HCT116 (cell line): ENCODE measurements at places on chromosomes 16 and 17. TPM values are rescaled to one million over a fixed set of nuclear protein-coding genes. Genes with fewer than 3 reads are reported as not detected.

DNA sequence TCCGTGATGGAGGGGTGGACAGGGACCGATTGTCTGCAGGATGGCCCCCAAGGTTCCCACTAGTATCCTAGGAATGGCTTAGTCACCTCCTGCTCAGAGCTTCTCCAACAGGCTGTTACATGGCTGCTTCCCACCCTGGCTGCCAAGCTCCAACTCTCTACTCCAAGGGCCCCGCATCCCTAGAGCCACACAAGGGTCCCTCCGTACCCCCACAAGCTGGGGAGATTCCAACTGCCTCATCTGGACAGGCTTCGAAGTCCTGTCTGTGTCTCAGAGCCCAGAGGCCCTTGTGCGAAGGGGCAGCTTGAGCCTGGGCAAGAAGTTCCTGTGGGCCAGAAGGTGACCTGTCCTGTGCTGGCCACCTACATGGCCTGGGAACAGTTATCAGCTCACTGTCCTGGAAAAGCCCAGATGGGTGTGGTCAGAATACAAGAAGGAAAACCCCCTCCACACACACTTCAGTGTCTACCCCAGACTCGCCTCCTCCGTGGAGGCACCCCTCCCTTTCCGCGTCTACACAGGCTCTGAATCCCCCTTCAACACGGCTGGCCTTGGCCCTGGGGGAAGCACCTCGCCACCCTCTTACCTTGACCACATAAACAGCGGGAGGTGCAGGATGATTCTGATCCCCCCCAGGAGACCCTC is 586 bp downstream of the MEAK7 start:
- H3K4me1 ChIP-seq, result peaks cover 61% of the 10 kb centered on the region
- DNase-seq, result no peak
- peaks cover 9% of the 10 kb centered on the region; the same call in 1 of the 2 replicates for H3K36me3 ChIP-seq
- peak overlapping the region; percentile 82; the same call in 1 of the 2 replicates for H3K27ac ChIP-seq
- peak overlapping the region; percentile 98 for H3K4me3 ChIP-seq
- no peaks in the 10 kb centered on the region for H3K27me3 ChIP-seq

GRCh38 chr16:7746941-7747340 is 414.3 kb downstream of the RBFOX1 start:
- H3K4me1 ChIP-seq, result no peaks in the 10 kb centered on the region
- DNase-seq, result no peak
- H3K27me3 ChIP-seq, result no peaks in the 10 kb centered on the region
- H3K4me3 ChIP-seq, result no peak overlapping the region
- H3K36me3 ChIP-seq, result no peaks in the 10 kb centered on the region

- no peaks in the 10 kb centered on the region for H3K27me3 ChIP-seq
- DNase-seq, result no peak
- peaks cover 40% of the 10 kb centered on the region for H3K36me3 ChIP-seq
- no peak overlapping the region for H3K4me3 ChIP-seq
- no peak overlapping the region for H3K27ac ChIP-seq
Measured at GRCh38 chr17:47982645-47983390, 11.9 kb downstream of the CDK5RAP3 start.

DNA sequence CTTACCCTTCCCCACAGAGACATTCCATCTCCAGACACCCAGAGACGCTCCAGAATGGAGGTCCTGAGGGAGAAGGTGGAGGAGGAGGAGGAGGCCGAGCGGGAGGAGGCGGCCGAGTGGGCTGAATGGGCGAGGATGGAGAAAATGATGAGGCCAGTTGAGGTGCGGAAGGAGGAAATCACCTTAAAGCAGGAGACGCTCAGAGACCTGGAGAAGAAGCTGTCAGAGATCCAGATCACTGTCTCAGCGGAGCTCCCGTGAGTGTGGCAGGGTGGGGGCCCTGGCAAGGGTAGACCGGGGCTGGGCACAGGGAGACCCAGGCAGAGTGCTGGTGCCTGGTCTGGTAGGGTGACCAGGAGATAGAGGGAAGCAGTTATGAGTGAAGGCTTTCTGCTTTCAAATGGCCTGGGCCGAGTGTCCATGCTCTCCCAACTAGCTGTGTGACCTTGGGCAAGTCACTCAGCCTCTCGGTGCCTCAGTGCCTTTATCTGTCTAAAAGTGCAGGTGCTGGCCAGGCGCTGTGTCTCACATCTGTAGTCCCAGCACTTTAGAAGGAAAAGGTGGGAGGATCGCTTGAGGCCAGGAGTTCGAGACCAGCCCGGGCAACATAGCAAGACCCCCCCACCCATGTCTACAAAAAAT is 3.4 kb downstream of the DRC7 start:
- no peaks in the 10 kb centered on the region for H3K36me3 ChIP-seq
- no peak overlapping the region for H3K4me3 ChIP-seq
- H3K27me3 ChIP-seq, result no peaks in the 10 kb centered on the region
- no peak for DNase-seq
- H3K4me1 ChIP-seq, result peaks cover 4% of the 10 kb centered on the region; the same call in 1 of the 2 replicates
- no peak overlapping the region for H3K27ac ChIP-seq

DNA sequence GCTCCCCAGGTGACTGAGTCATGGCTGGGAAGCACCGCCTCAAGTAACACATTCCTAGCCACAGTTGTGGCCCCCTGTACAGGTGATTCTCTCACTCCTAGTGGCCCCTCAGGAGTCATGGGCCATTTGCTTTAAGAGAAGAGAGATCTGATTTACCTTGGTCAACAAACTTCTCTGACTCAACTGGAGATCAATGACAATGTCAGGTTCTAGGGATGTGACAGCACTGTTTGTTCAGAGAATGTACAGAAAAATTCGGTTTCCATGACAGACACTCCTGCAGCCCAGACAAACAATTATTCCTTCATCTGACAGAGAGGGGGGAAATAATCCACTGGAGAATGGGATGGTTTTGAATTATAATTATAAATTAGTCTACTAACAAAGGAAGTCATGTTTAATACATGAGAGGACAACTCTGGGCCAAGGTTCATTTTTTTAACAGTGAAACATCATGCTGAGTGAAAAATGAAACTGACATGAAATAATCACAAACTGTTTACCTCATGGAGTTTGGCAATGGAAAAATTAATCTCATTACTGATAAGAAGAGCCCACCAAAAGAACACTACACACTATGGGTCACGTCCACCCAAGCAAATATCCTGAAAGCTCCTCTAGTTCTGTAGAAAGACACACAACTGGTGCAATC is 9.7 kb downstream of the ERN1 start:
- H3K27ac ChIP-seq, result no peak overlapping the region
- no peak overlapping the region for H3K4me3 ChIP-seq
- no peak for DNase-seq
- no peaks in the 10 kb centered on the region for H3K36me3 ChIP-seq
- no peaks in the 10 kb centered on the region for H3K27me3 ChIP-seq
- H3K4me1 ChIP-seq, result no peaks in the 10 kb centered on the region

- no peak for DNase-seq
- H3K4me3 ChIP-seq, result no peak overlapping the region
- H3K36me3 ChIP-seq, result no peaks in the 10 kb centered on the region
- H3K27ac ChIP-seq, result no peak overlapping the region
- H3K4me1 ChIP-seq, result no peaks in the 10 kb centered on the region
Measured at GRCh38 chr16:12184419-12184917, 207.9 kb downstream of the SNX29 start.

GRCh38 chr16:2194852-2195321 is 1.5 kb downstream of the CASKIN1 start:
- H3K4me3 ChIP-seq, result no peak overlapping the region
- H3K36me3 ChIP-seq, result no peaks in the 10 kb centered on the region
- H3K27ac ChIP-seq, result no peak overlapping the region; the same call in 1 of the 2 replicates
- no peaks in the 10 kb centered on the region for H3K27me3 ChIP-seq
- H3K4me1 ChIP-seq, result peaks cover 5% of the 10 kb centered on the region
- DNase-seq, result no peak

GRCh38 chr17:28551421-28552175 is 826 bp downstream of the UNC119 start:
- H3K36me3 ChIP-seq, result peaks cover 13% of the 10 kb centered on the region
- H3K4me3 ChIP-seq, result peak overlapping the region; percentile 81
- no peak for DNase-seq
- H3K27me3 ChIP-seq, result no peaks in the 10 kb centered on the region
- H3K27ac ChIP-seq, result no peak overlapping the region

DNA sequence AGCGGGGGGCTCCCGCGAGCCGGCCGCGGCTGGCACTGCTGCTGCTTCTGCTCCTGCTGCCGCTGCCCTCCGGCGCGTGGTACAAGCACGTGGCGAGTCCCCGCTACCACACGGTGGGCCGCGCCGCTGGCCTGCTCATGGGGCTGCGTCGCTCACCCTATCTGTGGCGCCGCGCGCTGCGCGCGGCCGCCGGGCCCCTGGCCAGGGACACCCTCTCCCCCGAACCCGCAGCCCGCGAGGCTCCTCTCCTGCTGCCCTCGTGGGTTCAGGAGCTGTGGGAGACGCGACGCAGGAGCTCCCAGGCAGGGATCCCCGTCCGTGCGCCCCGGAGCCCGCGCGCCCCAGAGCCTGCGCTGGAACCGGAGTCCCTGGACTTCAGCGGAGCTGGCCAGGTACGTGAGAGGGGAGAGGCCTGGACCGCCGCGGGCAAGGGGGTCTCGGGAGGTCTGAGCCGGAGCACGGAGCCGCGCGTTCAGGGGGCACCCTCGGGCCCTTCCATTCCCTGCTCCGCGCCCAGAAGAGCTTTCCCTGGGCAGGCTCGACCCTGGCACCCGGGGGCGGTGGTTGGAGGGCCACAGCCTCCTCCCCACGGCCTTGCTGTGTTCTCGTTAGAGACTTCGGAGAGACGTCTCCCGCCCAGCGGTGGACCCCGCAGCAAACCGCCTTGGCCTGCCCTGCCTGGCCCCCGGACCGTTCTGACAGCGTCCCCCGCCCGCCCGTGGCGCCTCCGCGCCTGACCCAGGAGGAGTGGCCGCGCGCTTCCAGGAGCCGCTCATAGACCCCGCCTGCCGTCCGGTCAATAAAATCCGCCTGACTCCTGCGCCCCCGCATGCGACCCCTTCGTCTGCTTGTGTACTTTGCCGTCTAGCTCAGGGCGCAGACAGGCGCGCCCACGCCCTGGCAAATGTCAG is 591 bp downstream of the NPW start:
- H3K36me3 ChIP-seq, result no peaks in the 10 kb centered on the region
- H3K27me3 ChIP-seq, result no peaks in the 10 kb centered on the region
- H3K27ac ChIP-seq, result peak overlapping the region; percentile 93
- no peak for DNase-seq

DNA sequence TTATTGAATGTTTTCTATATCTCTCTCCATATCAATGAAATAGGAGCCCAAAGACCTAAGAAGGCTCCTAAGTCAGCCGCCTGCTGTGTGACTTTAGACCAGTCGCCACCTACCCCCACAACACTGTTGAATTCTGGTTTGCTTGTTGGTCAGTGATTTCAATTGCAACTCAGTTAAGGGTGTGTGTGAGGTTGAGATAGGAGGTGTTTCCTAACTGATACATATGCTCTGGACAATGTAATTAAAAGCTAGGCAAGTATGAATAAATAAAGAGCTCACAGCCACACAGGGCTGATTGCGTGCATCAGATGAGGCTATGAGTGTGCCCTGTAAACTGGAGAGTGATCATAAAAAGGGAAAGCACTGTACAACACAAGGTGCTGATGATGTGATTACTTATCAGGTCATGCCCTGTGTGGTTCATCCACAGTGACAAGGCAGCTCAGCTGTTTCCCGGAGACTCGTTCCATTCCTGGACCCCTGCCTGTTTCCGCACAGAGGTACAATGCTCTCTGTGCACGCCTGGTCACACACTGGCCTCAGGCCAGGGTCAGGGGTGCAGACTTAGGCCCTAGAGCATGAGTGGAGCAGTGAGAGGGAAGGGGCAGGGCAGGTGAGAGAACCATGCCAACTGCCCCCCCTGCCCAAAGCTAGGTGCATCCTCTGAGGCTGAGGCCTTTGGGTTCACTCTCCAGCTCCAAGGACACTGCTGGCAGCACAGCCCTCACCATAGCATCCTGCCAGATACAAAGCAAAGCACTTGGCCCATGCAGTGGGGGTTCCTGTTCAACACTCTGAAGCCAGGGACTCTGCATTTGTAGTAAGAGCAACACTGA is 3.3 kb upstream of the KRT35 start:
- no peak overlapping the region for H3K4me3 ChIP-seq
- H3K36me3 ChIP-seq, result no peaks in the 10 kb centered on the region
- H3K4me1 ChIP-seq, result no peaks in the 10 kb centered on the region; the same call in 1 of the 2 replicates
- H3K27me3 ChIP-seq, result no peaks in the 10 kb centered on the region

DNA sequence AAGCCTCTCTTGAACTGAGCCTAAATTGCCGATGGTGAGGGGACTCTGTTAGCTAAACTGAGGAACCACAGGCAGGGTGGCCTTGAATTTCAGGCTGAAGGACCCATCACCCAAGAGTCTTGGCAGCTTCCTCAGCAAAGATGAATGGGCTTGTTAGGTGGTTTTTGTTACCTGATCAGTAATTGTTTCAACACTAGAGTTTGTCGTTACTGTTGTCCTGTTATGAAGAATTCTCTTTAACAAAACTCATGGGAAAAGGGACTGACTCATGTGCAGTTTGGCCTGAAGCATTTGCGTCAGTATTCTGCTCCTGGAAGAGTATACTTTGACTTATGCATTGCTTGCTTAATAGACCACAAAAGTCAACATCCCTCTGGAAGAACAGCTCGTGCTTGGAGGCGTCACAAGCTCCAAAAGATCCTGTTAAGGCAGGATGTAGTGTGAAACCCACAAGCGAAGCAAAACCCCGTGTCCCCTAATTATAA is 206.0 kb downstream of the IRX3 start:
- DNase-seq, result no peak
- no peak overlapping the region for H3K4me3 ChIP-seq
- H3K36me3 ChIP-seq, result no peaks in the 10 kb centered on the region
- H3K27ac ChIP-seq, result no peak overlapping the region

DNA sequence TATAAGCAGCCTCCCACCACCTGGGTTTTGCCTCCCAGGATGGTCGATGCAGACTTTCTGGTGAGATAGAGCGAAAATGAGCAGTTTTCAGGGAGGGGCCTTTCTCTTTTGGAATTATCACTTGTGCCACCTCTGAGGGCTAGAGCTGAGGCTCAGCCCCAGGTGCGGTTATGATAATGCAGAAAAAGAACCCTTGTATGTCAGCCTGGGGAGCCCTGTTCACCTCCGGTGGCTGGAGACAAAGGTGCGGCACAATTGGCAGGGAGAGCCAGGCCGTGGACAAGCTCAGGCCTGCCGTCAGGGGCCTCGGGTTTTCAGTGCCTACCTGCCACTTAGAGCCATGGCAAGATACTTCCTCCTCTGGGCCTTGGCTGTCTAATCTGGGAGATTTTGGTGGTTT is 4.4 kb downstream of the SCPEP1 start:
- H3K4me1 ChIP-seq, result peaks cover 6% of the 10 kb centered on the region; the same call in 1 of the 2 replicates
- no peak overlapping the region for H3K4me3 ChIP-seq
- no peak for DNase-seq
- no peaks in the 10 kb centered on the region for H3K36me3 ChIP-seq
- no peaks in the 10 kb centered on the region for H3K27me3 ChIP-seq
- H3K27ac ChIP-seq, result no peak overlapping the region

GRCh38 chr17:9783050-9783449 is 8.3 kb downstream of the DHRS7C start:
- no peak overlapping the region for H3K4me3 ChIP-seq
- no peak overlapping the region for H3K27ac ChIP-seq
- H3K36me3 ChIP-seq, result no peaks in the 10 kb centered on the region
- peaks cover 21% of the 10 kb centered on the region; the same call in 1 of the 2 replicates for H3K27me3 ChIP-seq

COQ9 gene
- total RNA-seq, result 62.7 TPM

HOXB1 gene
- total RNA-seq, result not detected

NECAB2 gene
- total RNA-seq, result 0.61 TPM

BAIAP3 gene
- total RNA-seq, result 44.7 TPM

NPIPA5 gene
- total RNA-seq, result 9.3 TPM

ZNF764 gene
- total RNA-seq, result 9.1 TPM

HOXB2 gene
- total RNA-seq, result 2.0 TPM
